Cortex of kidney (tissue), 1 donor: ENCODE measurements at places on chromosomes 7 and 10.

DNA sequence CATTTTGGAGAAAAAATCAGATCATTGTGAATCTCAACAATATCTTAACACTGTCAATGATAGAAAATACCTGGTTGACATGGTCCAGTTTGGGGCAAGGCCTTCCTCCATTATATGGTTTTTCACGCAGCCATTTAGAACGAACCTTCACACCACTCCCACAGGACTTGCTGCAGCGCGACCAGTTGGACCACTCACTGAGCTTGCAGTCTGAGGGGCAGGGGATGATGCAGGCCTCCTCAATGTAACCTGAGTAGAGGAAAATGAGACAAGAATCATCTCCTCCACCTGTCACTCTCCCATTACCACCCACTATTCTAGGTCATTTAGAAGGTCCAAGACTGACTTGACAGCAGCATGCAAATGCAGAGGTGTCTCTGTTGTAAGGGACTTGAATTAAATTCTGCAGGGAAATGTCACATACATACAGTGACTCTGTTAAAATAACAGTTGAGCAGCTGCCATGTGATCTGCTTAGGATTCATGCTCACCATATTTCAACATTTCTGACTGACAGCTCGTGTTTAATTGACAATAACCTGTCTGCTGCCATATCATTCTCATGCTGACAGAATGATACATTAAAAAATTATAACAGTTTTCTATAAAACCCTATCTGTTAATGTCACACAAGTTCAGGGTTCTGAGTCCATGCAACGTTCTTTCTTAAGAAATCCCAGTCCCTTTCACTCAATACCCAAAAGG lies 403.0 kb downstream of the THSD7A start:
- DNase-seq, result no peak

GRCh38 chr7:21969822-21970221 lies 24.1 kb upstream of the CDCA7L start:
- no peak for DNase-seq

GRCh38 chr10:47261121-47261520 lies 38.9 kb upstream of the GDF10 start:
- DNase-seq, result no peak

DNA sequence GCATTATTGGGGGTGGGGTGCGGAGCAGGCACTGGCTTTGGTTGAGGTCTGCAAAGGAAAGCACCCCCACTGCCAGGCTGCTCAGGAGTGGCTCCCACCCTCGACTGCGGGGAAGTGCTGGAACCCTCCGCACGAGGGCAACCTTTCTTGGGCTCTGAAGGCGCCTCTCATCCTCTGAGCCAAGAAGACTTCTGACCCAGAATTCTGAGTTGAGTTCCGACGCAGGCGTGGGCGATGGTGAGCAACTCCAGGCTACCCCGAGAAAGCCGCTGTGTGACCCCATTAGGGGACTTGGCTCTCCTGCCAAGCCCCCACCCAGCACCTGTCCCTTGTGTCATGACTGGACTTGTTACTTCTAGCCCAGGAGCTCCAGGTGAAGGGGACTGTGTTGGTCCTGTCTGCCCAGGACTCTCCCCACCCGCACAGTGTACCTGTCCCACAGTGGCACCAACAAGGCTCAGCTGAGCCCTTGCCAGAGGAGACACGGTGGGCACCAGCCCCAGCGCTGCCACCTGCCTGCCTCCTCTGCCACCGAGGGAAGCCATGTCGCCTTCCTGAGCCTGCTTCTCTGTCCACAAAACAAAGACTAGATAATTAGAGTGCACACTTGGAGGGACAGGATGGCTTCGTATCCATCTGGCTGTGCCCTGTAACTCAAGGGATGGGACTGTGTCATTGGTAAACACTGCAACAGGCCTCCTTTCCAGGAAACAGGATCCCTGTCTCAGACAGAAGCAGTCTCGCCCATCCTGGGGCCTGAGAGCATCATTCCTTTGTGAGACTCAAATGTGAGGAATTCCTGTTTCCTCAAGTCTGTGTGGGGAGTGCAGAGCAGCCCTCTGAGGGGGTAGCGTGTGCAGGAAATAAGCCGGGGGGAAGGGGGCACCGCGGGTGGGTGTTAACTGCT lies 128.8 kb downstream of the LHPP start:
- DNase-seq, result no peak

DNA sequence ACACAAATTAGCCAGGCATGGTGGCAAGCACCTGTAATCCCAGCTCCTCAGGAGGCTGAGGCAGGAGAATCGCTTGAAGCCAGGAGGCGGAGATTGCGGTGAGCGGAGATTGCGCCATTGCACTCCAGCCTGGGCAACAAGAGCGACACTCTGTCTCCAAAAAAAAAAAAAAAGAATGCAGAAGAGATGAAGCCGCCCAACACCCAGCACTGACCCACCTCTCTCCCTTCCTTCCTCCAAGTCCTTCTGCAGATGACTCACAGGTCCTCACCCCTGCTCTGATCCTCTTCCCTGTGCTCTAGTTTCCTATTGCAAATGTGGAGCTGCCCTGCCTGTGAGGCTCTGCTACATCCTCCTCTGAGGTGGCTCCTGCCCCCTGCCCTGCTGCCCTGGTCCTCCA lies 22.0 kb upstream of the OPALIN start:
- DNase-seq, result no peak

- no peak for DNase-seq
These were observed 32.6 kb upstream of the PDK4 start for GRCh38 chr7:95628831-95629439.

DNA sequence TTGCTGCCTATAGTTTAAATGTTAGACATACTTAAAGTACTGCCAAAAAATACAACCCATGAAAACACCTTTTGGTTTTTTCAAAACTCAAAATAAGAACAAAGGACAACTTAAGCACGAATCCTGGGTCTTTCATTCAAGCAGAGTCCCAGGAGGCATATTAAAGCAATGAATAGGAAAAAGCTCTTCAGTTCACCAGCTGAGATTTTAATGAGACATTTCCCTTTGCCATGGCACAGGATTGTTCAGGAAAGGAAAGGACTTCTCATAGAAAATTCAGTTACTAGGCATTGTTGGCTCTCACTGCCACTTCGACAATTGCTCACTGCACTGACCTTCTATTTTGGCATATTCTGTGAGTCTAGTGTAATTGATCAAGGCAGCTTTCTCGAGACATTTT lies 133.5 kb upstream of the FEZF1 start:
- DNase-seq, result no peak

DNA sequence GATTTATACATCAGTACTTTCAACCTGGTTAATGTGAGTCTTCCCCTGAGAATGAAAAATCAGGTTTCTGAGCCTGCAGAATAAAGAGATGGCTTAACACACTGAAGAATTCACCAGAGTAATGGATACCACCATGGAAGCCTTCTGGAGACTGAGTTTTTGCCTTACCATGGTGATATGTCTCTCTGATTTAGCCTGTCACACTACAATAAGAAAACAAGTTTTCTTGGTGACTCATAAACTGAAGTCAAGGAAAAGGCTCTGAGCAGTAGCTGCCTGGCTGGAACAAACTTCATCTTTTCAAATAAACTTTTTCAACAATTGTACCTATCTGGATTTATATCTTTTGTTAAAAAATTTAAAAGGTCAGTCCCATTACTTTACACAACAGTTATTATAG lies 229.0 kb downstream of the PRPF18 start:
- DNase-seq, result no peak

DNA sequence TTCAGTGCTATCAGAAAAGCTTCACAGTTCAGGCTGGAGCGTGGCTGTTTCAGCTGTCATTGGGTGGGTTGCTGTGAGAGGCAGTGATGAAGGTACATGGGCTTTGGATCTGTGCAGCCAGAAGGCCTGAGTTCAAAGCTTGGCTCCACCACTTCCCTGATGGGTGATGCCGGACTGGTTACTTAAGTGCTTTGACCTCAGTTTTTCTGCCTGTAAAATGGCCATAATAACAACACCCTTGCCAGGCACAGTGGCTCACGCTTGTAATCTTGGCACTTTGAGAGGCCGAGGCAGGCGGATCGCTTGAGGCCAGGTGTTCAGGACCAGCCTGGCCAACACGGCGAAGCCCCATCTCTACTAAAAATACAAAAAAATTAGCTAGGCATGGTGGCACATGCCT lies 10.4 kb upstream of the IFT22 start:
- DNase-seq, result no peak

DNA sequence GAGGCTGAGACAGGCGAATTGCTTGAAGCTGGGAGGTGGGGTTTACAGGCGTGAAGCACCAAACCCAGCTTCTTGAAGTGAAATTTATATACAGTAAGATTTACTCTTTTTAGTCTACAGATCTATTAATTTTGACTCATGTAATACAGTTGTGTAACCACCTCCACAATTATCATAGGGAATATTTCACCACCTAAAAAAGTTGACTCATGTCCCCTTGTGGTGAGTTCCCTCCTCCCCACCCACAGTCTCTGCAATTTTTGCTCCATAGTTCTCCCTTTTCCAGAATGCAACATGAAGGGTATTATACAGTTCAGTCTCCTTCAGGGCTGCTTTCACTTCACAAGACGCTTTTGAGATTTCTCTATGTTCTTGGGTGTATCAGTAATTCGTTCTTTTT lies 156.8 kb downstream of the FAM107B start:
- no peak for DNase-seq

DNA sequence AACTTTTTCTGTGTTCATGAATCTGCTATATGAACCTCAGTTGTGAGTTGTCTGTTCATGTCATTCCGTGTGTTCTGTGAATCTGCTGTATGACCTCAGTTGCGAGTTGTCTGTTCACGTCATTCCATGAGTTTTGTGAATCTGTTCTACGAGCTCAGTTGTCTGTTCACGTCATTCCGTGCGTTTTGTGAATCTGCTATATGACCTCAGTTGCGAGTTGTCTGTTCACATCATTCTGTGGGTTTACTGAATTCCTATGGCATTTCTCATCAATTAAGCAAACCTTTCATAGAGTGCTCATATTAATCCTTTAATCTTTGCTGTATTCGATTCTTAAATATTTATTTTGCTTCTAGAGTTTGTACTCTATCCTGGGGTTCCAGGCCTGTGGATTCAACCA lies 150.6 kb downstream of the DIP2C start:
- DNase-seq, result no peak

- no peak for DNase-seq
These were observed 782 bp downstream of the IFIT5 start for GRCh38 chr10:89414879-89415821.

GRCh38 chr7:149027055-149027454 lies 1.2 kb downstream of the PDIA4 start:
- DNase-seq, result no peak

- DNase-seq, result no peak
These were observed 6.1 kb downstream of the FZD1 start for GRCh38 chr7:91270372-91270771.

DNA sequence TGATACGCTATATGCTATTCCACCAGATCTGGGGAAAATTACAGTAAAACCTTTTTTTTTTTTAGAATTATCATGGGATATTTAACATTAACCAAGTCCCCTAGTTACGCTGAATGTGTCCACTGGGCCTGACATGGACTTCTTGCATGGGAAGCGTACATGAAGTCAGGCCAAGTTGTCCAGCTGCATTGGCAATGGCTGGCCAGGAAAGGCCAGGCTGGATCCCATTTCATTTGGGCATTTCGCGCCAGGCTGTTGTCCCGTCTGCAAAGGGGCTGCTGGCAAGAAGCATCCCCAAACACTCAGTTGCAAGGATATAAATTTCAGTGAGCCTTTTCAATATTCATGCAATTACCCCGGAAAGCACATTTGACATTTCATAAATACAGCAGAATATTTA lies 933.3 kb downstream of the GRID1 start:
- DNase-seq, result no peak

DNA sequence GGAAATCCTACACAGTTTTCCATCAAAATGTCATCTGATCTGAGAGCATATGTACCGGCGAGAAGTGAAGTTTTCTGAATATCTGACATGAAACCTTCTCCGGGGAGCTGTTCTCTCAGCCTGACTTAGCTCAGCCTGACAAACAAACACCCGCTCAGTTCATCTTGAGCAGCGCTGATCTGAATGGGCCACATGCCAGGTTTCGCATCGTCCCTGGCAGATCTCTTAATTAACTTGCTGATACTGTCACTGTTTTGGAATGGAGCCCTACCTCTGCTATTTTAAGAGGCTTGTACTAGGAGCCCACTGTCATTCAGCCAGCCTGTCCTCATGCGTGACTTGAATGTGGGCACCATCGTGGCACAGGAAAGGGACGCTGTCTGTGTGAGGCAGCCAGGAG lies 109.2 kb downstream of the STRA8 start:
- DNase-seq, result no peak

DNA sequence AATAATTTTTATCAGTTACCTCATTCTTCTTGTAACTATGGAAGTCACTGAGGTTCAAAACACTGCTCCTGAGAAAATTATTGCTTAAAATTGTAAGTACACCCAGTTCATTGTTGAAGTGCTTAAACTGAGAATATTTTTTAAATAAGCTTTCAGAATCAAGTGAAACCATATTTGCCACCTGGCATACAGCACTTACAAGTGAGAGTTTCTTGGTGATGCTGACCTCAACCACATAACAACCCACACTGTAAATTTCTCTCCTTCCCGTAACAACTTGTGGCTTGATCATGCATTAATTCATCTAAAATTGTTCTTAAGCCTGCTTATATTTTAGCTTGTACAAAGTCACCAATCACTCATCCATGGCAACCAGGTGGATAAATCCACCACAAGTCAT lies 34.0 kb downstream of the IMMP2L start:
- DNase-seq, result no peak
